ENCODE measurements at places on chromosomes 1 and 21.

- no peak for DNase-seq
Observed at GRCh38 chr1:204680461-204680860, 5.1 kb downstream of the LRRN2 start.

- DNase-seq: no peak
Observed at GRCh38 chr1:86197206-86197855, 40.8 kb upstream of the COL24A1 start.

DNA sequence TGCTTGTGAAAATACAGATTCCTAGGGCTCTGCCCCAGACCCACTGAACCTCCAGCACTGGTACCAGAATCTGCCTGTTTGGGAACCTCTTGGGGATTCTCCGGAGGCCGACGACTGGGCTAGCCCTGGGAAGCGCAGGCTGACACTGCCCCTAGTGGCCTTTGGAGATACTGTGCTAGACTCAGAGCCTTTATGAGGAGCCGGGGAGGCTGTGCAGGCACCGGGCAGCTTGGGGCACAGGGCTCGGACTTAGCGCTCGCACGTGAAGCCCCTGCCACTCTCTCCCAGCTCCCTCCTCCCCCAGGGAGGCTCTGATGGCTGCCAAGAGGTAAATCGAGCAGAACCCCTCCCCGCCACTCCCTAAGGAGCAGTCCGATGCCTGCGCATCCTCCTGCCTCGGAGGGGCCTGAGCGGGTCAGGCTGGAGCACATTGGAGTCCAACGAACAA, 144.6 kb upstream of the TNR start:
- peak; percentile 81 for DNase-seq

GRCh38 chr1:151222130-151222529, 23.8 kb downstream of the PIP5K1A start:
- DNase-seq: no peak

- no peak for DNase-seq
Observed at GRCh38 chr1:217066794-217067193, 343.6 kb upstream of the ESRRG start.

- peak; percentile 84 for DNase-seq
Observed at GRCh38 chr1:36083635-36084496, at the start of gene TEKT2. TSS of gene TEKT2 (plus strand) at chr1:36084094. CDS start at chr1:36084922, 828 bp downstream.

GRCh38 chr1:22071511-22071910, 19.0 kb downstream of the CDC42 start:
- DNase-seq: no peak

- DNase-seq: no peak
Observed at GRCh38 chr21:17699524-17700189, 87.0 kb upstream of the BTG3 start.

DNA sequence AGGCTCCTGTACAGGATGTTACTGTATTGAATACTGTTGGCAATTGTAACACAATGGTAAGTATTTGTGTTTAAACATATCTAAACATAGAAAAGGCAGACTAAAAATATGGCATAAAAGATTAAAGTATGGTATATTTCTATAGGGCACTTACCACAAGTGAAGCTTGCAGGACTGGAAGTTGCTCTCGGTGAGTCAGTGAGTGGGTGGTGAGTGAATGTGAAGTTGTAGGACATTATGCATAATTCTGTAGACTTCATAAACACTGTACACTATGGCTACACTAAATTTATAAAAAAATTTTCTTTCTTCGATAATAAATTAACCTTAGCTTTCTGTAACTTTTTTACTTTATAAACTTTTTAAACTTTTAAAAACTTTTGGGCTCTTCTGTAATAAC, 13.7 kb upstream of the TRIM62 start:
- DNase-seq: no peak

DNA sequence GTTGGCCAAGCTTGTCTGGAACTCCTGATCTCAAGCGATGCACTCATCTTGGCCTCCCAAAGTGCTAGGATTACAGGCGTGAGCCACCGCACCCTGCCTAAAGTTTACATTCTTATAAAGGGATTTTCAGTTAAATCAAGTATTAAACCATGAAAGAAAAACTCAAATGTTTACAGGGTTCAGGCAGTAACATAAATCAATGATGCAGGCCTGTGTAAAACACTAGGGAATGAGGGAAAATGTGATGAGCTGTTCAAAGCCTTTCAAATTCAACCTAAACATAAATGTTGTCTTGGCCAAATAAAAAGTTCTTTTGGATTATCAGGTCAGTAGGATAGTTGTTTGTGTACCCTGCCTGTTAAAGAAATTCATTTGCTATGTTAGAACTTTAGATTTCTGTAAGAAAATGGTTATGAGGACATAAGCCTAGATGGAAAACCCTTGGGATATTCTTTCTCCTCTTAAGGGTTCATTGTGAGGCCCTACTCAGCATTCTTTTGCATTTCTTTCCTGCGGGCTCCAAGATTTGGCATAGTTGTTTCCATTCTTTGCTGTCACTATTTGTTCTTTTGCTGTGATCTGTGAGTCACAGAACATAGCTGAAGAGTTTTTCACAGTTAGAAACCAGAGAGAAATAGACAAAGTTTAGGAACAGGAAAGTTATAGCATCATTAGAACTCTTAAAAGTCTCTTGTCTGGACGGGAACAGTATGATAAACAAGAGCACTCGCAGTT, 8.9 kb upstream of the ZRANB2 start:
- no peak for DNase-seq

- DNase-seq: no peak
Observed at GRCh38 chr21:24280596-24280995, 1326.7 kb downstream of the MRPL39 start.

DNA sequence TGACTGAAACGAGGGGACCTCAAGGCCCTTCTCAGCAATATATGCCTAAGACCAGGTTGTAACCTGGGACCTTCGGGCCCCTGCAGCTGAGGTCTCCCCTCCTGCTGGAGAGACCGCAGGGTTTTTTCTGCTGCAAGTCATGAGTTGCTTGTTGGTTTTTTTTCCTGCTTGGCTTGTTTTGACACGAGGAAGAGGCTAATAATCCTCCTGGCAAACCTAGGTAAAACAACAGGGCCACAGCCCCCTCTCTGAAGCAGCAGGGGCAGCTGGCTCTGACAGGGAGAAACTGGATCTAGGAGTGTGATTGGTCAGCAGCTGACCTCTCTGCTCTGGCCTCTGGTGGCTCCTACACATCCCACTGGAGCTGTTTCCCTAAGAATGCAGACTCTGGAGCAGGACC, 69.0 kb downstream of the CD34 start:
- no peak for DNase-seq

- DNase-seq: no peak
Observed at GRCh38 chr1:234230414-234230862, 142.8 kb upstream of the COA6 start.

GRCh38 chr1:33339413-33339812, 18.5 kb upstream of the A3GALT2 start:
- DNase-seq: peak; percentile 54

DNA sequence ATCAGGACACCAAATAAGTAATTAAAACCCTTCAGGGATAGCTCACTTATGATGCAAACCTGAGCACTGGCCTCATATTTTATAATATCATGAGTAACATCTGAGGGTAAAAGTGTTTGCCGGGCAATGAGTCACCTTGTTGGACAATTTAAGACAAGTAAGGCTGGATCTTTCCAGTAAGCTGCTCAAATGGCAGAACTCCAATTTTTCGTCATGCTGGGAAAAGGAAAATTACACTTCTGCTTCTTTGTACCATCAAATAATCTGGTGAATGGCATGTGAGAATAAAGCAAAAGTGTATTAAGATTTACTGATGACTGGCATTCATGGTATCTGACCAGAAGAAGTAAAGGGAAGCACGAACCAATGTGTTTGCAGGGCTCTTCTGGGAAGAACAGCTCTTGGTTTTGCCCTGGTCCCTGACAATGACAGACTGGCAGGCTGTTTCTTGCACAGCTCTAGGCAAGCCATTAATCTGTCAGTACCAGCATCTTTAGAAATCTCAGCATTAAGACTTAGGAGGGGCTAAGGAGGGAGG, 392.2 kb downstream of the VAV3 start:
- DNase-seq: peak; percentile 23

DNA sequence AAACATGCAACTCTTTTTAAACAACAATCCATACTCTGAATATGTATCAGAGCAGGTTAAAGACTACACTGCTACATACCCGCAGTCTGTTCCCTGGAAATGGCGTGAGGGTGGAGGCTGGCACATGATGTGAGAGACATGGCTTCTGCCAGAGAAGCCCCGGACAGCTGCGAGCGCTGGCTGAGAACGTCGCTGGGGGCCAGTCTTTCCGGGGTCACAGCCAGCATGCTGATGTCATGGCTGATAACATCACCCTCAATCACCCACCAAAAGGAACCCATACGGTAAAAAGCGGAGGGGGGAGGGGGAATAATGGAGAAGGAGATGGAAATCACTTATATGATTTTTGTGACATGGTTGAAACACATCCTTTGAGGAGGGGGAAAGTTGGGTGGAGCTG, 29.1 kb downstream of the C1orf198 start:
- no peak for DNase-seq

DNA sequence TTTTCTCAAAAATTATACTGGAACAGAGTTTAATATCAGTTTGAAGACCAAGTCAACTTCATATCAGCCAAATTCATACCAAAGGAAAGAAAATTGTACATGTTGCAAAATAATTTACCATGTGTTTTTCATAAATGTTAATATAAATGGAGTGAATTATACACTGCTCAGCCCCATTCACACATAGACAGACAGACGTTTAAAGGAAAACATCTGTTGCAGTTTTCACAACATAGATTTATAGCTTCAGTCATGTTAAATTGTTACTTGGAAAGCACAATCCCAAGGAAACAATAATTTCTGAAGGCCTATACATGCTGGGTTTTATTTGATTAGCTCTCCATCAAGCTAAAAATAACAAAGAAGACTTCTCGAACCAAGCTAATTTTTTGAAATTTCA, 27.8 kb upstream of the HYI start:
- DNase-seq: no peak

GRCh38 chr1:233333086-233333485, 5.6 kb downstream of the MAP3K21 start:
- DNase-seq: no peak

GRCh38 chr1:46599059-46599970, 4.8 kb downstream of the MKNK1 start:
- no peak for DNase-seq

DNA sequence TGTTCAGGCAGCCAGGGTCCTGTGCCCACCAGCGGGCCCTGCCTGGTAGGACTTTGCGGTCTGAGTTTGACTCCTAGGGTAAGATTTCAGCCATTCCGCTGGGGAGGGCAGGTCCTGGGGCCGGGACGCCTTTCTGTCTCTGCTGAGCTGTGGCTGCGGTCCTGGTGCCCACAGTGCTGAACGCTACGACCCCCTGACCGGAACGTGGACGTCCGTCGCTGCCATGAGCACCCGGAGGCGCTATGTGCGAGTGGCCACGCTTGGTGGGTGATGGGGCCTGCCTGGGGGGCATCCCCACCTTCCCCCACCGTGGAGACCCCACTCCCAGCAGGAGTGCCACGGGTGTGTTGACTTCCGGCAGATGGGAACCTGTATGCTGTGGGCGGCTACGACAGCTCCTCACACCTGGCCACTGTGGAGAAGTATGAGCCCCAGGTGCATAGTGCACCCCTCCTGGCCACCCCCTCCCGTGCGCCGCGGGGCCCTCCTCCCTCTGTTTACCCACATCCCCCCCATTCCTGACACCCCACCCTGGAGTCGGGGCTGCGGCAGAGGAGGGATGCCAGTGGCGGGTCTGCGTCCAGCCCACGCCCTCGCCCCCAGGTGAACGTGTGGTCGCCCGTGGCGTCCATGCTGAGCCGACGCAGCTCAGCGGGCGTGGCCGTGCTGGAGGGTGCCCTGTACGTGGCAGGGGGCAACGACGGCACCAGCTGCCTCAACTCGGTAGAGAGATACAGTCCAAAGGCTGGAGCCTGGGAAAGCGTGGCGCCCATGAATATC, 2.3 kb upstream of the PLEKHN1 start:
- DNase-seq: no peak

GRCh38 chr21:46081022-46081861, 16.7 kb upstream of the COL6A2 start:
- DNase-seq: no peak

- no peak for DNase-seq
Observed at GRCh38 chr21:42351626-42352440, 1.0 kb upstream of the TFF2 start.

GRCh38 chr1:24969596-24970398, 39.7 kb upstream of the RUNX3 start:
- DNase-seq: peak; percentile 81

DNA sequence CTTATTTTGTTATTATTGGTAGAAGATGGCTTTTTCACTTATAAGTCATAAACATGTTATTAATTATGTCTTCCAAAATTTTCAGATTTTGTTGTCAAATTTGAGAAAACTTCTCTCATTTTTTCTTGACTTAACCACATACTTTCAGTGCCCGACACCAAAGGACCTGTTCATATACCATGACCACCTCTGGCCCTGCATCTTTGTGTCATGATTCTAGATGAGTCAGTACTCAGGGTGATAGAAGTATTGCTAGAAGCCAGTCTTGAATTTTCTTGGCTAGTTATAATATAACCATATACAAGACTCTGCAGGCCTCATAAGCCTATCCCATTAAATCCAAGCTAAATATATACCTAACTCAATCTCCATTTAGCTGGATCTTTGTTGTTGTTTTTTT, 35.4 kb upstream of the DPH5 start:
- no peak for DNase-seq

DNA sequence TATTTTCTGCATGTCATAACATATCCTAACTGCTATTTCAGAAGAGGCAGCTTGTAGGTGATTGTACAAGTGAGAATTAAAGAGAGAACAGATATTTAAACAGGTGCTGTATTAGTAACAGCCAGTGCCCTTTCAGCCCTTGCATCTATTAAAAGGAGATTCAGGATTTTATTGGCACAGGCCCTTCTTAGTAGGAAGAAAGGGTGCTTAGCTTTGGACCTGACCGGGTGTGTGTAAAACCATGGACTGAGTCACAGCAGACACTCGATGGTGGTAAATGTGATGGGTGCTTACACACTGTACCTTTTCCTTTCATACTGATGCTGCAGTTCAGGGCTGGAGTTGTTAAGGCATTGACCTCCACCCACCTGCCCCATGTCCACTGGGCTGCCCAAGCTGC, 12.7 kb upstream of the CD101 start:
- DNase-seq: no peak

DNA sequence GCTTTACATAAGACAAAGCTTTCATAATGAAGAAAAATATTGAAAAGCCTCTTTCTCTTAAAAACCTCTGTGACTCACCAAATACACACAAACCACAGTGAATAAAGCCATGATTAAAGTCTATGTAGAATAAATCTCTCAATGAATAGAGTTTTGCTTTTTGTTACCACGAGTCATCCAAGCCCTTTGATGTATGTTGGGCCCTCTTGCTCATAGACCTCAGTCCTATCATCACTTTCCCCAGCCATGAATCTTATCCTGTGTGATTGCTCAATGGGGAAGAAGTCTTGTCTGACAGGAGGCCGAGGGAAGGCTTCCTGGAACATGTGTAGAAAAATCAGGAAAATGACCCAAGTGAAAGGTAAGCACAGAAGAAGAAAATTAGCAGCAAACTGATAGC, 60.8 kb downstream of the NGF start:
- DNase-seq: no peak

All from WERI-Rb-1 (cell line).